ENCODE measurements at places on chromosomes 1 and 21.
A peak's percentile ranks its signal among the peaks of the same experiment; 100 is the strongest.

- DNase-seq: no peak
Observed at GRCh38 chr1:200314085-200314750, 95.6 kb downstream of the ZNF281 start.

GRCh38 chr1:53413175-53414001 lies 45.8 kb upstream of the DMRTB1 start:
- peak; percentile 66 for DNase-seq

GRCh38 chr1:181059435-181059834 lies 25.7 kb downstream of the MR1 start:
- DNase-seq: no peak

- DNase-seq: no peak
Observed at GRCh38 chr1:18954270-18955071, 2.0 kb downstream of the IFFO2 start.

- peak; percentile 53 for DNase-seq
Observed at GRCh38 chr1:116909512-116910378, at the start of gene PTGFRN. TSS of gene PTGFRN (plus strand) at chr1:116909916. CDS start at chr1:116910204, 288 bp downstream.

DNA sequence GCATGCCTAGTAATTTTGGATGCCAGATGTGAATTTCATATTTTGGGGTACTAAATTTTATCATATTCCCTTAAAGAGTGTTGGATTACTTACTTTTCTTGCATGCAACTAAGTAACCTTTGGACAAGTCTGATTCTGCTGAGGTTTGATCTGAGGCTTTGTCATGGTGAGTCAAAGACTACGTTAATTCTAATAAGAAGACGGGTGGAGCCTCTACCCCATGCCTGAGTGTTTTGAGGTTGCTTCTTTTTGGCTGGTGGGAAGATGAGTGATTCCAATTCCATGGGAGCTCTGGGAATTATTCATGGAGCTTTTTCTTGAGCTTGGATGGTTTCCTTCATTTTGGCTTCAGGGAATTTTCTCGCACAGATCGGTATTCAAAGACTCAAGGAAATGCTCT lies 11.6 kb upstream of the PCP4 start:
- no peak for DNase-seq

GRCh38 chr1:185483664-185484450 lies 166.8 kb upstream of the IVNS1ABP start:
- DNase-seq: no peak

- no peak for DNase-seq
Observed at GRCh38 chr21:27776925-27777553, 810.2 kb upstream of the ADAMTS5 start.

GRCh38 chr1:97875996-97876395 lies 44.8 kb downstream of the DPYD start:
- DNase-seq: no peak

DNA sequence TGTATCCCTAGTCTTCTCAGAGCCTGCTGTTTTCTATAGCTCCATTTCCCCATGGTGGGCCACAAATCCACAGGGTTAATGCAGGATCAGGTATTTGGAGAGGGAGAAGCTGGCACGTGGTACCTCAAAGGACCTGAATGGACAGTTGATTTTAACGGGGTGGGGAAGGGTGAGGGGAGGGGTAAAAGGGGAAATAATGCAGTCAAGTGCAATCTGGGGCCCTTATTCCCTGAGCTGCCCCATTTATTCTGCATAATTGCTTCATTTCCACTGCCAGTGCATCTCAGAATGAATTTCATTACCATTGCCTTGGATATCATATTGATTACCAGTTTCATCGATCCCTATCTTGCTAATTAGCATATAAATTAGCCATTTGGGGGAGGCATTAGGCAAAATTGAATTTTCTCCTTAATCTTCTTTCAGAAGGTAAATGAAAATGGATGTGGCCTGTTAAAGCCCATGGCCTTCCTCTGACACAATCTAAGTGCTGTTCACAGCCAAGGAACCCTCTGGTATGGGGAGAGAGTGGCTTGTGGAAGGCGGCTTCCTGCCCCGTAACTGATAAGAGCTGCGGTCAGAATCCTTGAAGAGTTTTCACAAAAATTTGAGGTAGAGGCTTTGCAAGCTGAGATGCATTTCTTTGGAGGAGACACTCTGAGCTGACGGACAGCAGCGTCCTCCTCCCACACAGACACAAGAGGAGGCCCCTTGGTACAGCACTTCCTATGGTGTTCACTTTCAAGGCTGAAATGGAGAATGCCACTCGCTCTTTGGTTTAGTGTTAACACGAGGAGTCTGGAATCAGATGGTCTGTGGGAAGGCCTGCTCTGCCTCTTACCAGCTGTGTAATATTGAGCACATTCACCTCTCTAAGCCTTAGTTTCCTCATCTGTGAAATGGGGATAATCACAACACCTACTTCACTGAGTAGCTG lies 34.4 kb downstream of the PHC2 start:
- DNase-seq: no peak

- DNase-seq: no peak
Observed at GRCh38 chr1:161733526-161733925, 12.2 kb downstream of the FCRLB start.

GRCh38 chr1:20725189-20726117 lies 7.0 kb downstream of the SH2D5 start:
- DNase-seq: no peak

DNA sequence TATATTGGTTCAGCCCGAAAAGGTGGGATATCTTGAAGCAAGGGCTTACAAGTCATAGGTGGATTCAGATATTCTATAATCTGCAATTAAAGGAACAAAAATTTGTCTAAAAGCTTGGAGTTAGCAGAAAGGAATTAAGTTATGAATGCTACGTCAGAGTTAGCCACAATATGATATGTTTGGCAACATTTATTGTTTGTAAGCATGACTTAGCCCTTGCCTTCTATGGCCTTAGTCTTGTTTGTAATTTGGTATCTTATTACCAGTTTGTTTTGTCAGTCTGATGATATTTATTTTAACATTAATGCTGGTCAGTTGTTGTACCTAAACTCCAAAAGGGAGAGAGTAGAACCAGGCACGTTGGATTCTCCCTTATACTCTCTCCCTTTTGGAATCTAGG lies 43.1 kb upstream of the SUCO start:
- DNase-seq: no peak

GRCh38 chr1:15210651-15211375 lies 36.2 kb upstream of the FHAD1 start:
- no peak for DNase-seq

DNA sequence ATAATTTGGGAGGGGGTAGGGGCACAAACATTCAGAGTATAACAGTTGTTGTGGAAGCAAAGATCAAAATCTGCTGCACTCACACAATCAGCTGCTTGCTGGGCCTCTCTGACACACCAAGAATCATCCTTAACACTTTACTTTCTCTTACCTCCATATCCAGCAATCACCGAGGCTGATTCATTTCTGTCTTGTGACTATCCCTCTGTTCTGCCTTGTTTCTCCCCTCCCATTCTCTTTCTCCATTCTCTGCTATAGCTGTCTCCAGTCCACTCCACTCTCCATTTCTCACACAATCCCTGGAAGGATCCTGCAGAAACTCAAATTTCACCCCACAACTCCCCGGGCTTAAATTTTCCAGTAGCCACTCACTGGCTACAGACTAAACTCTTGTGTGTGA lies 91.8 kb upstream of the NGF start:
- no peak for DNase-seq

GRCh38 chr1:43121256-43121900 lies 50.7 kb downstream of the EBNA1BP2 start:
- no peak for DNase-seq

DNA sequence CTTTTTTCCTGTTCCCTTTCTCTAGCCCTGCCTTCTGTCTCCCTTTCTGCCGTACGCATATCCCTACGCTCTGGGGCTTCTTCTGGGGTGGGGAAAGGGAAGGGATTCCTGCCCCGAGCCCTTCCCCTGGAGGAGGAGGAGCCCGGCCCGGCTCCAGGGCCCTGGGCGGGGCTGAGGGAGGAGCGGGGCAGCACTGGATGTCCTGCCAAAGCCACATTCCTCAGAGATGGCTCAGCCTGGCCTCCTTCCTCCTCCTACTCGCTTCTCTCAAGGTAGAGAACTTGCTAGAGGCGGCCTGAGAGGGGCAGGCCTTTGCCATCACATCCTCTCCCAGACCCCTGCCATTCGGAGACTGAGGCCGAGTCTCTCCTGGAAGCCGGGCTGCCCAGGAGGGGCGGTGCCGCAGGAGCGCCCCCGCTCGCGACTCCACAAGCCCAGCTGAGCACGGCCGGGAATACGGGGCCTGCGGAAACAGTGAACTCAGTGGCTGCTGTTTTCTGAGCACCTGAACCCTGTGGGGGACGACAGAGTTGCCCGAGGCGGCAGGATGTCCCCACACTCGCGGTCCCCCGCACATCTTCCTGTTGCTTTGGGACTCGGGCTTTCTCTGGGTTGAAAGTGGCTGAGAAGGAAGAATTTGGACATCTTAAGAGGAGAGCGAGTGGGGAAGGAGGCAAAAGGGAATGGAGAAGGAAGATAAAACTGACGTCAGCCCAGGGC lies 12.2 kb downstream of the ADAMTSL4 start:
- peak; percentile 81 for DNase-seq

DNA sequence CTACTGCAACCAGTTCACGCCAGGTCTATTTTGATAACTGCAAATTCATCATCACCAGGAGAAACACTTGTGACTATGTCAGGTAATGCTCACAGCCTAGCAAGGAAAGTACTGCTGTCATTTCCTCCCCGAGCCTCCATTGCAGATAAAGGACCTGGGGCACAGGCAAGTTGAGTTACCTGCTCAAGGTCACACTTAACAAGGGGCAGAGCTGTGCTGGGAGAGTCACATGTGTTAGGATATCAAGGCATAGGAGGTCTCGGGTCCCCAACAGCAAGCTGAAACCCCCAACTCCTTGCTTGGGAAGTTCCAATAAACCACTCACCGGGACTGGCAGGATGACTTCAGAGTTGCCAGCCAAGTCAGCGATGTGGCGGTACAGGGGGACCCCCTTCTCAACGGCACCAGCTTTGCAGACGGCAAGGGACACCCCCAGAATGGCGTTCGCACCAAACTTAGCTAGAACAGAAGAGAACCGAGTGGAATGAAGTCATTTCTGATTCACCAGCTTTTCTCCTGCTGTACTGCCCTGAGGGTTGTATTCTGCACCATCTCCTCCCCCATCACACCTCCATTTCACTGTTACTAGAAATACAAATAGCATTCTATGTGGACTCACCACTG lies 11.6 kb downstream of the ENO1 start:
- DNase-seq: peak; percentile 87

GRCh38 chr1:246921481-246921880 lies 10.3 kb downstream of the AHCTF1 start:
- no peak for DNase-seq

- DNase-seq: no peak
Observed at GRCh38 chr1:24477309-24477708, 25.3 kb upstream of the RCAN3 start.

DNA sequence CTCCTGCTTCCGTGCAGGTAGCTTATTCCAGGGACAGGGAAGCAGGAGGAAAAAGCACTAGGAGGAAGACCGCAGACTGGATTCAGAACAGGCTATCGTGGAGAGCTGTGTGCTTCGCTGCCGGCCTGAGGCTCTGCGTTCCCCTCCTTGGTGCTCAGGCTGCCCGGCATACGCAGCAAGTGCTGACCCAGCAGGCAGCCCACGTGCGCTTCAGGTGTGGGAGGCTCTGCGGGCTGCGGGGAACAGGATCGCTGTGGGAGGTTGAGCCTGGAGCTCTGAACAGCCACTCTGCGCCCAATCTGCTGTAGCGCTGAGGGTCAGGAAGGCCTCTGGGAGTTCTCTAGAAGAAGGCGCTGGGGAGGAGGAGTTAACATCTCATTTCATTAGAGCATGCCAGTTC lies 27.9 kb downstream of the DOP1B start:
- DNase-seq: no peak

GRCh38 chr1:87644579-87645190 lies 316.0 kb downstream of the LMO4 start:
- no peak for DNase-seq

GRCh38 chr1:53107570-53108322 lies 34.7 kb downstream of the SLC1A7 start:
- no peak for DNase-seq

GRCh38 chr21:31874812-31875212 lies 2.0 kb downstream of the HUNK start:
- DNase-seq: no peak

GRCh38 chr1:25796811-25797458 lies 3.1 kb upstream of the SELENON start:
- peak; percentile 96 for DNase-seq

DNA sequence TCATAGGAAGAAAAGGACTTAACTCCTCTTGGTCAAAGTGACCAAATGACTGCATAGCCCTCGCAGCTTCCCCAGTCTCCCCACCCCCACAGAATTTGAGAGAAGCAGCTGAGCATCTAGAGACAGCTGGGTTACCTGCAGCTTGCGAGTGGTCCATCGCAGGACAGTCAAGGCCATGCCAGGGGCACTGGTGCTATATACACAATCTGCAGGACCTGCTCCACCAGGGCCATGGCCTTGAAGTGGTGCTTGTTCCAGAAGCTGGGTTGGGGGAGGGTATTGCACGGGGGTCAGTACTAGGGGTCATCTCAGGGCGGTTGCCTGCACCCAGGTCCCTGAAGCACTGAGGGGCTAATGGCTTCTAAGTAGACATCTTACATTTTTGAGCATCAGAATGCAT lies 10.4 kb downstream of the MRTO4 start:
- DNase-seq: no peak

GRCh38 chr1:5973771-5974170 lies 18.5 kb downstream of the NPHP4 start:
- DNase-seq: no peak

DNA sequence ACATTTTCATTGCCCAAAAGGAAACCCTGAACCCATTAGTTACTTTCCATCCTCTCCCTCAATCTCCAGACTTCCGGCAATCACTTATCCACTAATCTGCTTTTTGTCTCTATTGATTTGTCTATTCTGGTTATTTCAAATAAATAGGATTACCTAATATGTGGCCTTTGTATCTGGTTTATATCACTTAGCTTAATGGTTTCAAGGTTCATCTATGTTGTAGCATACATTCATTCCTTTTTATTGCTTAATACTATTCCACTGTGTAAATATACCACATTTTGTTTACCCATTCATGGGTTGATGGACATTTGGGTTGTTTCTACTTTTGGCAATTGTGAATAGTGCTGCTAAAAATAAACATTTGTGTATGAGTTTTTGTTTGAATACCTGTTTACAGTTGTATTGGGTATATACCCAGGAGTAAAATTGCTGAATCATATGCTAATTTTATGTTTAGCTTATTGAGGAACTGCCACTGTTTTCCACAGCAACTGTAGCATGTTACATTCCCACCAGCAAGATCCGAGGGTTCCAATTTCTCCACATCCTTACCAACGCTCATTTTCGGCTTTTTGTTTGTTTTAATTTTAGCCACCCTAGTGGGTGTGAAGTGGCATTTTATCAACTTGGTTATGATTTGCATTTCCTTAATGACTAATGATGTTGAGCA lies 2.5 kb upstream of the SLC25A44 start:
- no peak for DNase-seq

GRCh38 chr21:35197191-35197590 lies 148.1 kb upstream of the RUNX1 start:
- DNase-seq: no peak

- DNase-seq: no peak
Observed at GRCh38 chr1:19210772-19211549, 895 bp upstream of the UBR4 start.

Measured in activated naive CD4-positive, alpha-beta T cell treated with anti-CD3 and anti-CD28 coated beads for 36 hours (primary cell).